ENCODE measurements at places on chromosomes 12 and 14.

GRCh38 chr14:50797250-50798047 lies 33.5 kb downstream of the NIN start:
- DNase-seq = no peak

DNA sequence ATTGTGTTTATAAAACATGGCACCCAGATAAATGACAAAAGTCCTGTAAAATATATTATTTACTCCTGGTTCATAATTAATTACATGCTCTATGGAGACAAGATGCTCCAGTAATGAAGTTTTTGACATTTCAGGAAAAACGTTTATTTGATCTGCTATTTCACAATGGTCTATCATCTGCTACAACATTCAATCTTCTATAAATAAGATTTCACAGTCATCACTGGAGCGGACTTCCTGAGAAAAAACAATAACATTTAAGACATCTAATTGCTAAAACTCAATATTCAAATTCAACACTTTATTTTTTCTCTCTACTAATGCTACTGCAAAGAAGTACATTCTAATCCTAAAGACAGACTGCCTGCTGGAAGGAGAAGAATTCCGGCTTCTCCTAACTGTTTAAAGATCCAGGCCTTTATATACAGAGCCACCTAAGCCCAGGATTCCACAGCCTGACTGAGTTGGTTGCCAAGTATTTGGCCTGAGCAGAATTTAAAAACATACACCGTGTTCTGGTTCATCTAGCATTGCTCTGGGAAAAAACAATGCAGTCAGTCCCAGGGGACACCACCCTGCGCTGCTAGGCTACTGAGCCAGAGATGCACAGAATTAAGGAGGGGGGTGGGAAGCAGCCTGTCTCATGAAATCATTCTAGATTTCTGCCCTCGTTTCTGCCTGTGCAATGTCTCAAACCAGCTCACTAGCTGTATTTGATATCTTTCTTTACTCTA lies 58.0 kb downstream of the TMTC1 start:
- no peak for DNase-seq

DNA sequence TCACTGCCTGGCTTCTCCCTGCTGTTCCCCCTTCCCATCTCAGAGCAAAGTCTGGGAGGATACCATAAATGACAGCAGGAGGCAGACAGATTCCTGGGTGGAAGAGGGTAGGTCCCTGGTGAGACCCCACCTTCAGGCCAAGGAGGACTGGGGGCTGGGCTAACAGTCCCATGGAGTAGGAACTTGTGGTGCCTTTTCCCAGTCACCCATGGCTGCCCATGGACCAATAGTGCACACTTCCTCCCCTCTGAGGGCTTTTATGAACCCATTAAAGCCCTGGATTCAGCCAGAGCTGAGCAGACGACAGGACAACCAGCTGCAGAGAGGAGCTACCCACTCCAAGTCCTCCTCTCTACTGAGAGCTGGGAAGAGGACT lies 36.6 kb upstream of the OR5AU1 start:
- no peak for DNase-seq

GRCh38 chr12:78562368-78563205 lies 302.0 kb upstream of the SYT1 start:
- DNase-seq = no peak

GRCh38 chr14:64871344-64871743 lies 8.4 kb downstream of the SPTB start:
- DNase-seq = no peak

DNA sequence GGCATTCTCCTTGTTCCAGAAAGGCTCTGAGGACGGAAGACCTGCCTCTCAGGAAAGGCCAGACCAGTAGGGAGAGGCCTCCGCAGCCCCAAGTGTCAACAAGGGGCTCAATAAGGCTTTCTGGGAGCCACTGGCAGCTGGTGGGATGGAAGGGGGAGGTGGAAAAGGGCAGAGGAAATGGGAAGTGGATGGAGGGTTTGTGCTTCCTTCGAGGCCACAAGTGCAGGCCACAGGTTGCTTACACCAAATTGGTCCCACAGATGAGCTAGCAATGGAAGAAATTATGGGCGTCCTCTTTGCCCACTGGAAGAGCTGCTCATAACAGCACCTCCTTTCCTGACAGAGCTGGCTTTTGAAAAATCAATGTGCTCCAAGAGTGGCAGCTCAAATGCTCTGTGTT lies 28.2 kb downstream of the P2RX4 start:
- DNase-seq = no peak

DNA sequence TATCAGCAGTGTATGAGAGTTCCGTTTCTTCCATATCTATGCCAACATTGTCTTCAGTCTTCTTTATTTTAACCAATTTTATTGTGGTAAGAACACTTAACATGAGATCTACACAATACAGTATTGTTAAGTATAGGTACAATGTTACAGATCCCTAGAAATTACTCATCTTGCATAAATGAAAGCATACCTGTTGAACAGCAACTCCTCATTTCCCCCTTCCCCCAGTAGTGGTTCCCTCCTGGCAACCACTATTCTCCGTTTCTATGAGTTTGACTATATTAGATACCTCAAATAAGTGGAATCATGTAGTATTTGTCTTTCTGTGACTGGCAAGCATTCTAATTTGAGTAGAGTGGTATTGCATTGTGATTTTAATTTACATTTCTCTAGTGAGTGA lies 150.5 kb downstream of the CRADD start:
- DNase-seq = no peak

- DNase-seq = no peak
Measured at GRCh38 chr14:74457565-74457895, 31.5 kb upstream of the SYNDIG1L start.

DNA sequence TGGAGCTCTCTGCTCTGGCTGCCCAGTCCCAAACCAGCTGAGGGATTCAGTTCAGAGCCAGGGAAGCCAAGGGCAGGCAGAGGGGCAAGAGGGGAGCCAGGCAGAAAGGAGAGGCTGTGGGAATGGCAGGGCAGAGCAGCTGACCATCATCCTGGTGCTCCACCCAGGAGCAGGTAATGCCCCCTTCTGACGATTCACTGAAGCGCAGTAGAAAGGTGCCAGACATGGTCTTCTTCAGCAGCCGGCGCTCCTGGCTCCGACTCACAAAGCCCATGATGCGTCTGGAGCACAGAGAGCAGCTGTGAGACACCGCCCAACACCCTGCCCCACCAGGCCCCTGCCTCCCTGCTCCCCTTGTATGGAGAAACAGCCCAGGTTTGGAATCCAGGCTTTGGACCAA lies 8.0 kb downstream of the IL23A start:
- DNase-seq = no peak

DNA sequence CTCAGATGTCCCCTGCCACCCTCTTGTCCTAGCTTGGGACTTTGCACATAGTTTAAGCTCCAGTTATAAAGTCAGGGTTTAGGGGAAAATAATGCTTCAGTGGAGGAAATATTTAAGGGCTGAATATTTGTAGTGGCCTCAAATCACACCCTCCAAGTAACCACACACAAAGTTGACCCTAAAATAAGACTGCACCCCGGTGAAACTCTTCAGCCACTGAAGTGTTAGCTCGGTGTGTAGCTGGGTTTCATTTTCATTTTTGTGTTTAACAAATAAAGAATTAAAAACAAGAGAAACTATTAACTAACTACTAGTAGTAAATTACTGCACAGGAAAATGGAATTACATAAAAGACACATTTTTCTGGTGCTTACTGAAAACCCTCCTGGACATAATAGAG lies 14.8 kb upstream of the BCL11B start:
- no peak for DNase-seq

- no peak for DNase-seq
Measured at GRCh38 chr14:103662029-103662428, 33.0 kb downstream of the KLC1 start.

- DNase-seq = no peak
Measured at GRCh38 chr12:39006286-39006685, 100.9 kb upstream of the CPNE8 start.

Measured in iPS DF 6.9 (cell line).